ENCODE measurements at places on chromosomes 7 and 10.

DNA sequence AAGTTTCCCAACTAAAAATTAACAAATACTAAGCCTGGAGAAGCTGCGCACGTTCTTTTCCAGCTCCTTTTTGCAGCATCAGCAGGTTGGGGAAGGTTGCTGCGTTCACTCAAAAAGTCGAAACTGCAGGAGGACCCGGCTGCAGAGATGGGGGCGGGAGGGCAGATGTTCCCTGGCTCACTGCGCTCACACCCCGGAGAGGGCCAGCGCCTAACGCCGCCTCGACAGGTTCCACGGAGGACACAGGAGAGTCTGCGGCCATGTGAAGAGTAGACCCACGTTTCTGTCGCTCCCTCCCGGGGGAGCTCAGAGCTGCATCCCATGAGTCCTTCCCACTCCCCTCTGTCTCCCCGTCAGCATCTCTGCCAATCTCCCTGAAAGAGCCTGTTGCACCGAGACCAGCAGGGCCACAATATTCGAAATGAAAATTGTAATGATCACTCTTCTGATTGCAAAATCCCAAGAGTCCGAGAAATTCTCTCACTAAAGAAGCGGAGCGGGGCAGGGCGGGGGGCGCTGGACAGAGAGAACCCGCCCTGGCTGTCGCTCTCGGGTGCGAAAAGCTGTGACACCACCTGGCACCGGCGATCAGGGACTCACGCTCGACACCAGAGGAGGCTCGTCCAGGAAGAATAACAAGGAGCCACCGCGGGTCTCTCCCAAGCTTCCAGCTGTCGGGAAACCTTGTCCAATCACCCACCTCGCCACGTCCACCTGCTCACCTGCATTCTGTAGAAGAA is 131.5 kb upstream of the PFKP start:
- H3K4me1 ChIP-seq: peaks cover 5% of the 10 kb centered on the region
- H3K27me3 ChIP-seq: no peaks in the 10 kb centered on the region
- no peak for DNase-seq
- H3K36me3 ChIP-seq: no peaks in the 10 kb centered on the region
- no peak overlapping the region for H3K27ac ChIP-seq

DNA sequence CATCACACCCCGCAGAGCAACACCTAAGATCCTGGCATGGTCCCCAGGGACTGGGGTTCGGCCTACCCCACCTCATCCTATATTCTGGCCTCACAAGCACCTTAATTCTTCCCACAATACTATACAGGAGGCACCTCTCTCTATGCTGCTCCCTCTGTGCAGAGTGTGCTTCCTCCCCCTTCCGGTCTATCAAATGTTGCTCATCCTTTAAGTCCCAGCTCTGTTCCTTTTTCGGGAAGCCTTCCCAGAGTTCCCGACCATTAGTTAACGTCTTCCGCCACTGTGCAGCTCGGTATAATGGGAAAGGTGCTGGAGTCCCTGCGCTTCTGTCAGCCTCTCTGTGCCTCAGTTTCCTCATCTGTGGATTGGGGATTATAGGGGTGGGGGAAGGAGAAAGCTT is 21.8 kb downstream of the PALD1 start:
- H3K27me3 ChIP-seq: no peaks in the 10 kb centered on the region
- H3K4me1 ChIP-seq: peaks cover 12% of the 10 kb centered on the region
- no peaks in the 10 kb centered on the region for H3K36me3 ChIP-seq
- H3K27ac ChIP-seq: no peak overlapping the region

DNA sequence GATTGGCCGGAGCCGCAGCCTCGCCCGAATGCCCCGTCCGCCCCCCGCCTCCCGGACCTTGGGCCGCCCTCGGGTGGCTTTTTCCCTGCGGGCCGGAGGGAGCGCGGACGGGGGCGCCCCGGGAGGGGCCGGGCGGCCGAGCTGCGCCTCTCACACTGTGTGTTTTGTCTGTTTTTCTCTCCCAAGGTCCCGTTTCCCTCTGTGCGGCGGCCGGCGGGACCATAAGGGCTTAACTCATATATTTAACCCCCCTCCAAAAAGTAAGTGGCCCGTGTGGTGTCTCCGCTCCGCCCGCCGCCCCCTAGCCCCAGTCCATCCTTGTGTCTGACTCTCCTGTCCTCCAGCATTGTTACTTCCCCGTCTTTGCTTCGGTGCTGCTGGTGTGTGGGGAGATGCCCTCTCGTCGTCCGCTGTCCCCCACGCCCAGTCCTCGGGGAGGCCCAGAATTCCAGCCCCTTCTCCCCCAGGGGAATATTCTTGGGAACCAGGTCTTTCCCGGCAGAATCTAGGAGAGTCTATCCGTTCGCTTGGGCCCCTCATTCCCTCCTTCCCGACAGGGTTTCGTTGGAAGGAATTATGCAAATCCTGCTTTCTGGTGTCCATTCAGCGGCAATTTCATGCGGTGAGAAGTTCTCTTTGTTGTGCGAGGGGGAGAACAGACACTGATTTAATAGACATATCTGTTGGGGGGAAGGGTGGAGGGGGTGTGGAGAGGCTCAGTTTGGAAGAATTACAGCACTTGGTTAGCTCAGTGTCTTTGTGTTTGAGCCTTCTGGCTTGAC is 1.3 kb downstream of the LCOR start:
- H3K4me3 ChIP-seq: peak overlapping the region; percentile 88
- peaks cover 15% of the 10 kb centered on the region for H3K36me3 ChIP-seq
- DNase-seq: no peak
- no peaks in the 10 kb centered on the region for H3K27me3 ChIP-seq

GRCh38 chr7:156378806-156379205 is 261.8 kb upstream of the RNF32 start:
- H3K27ac ChIP-seq: no peak overlapping the region
- no peaks in the 10 kb centered on the region for H3K27me3 ChIP-seq
- DNase-seq: no peak
- no peaks in the 10 kb centered on the region for H3K4me1 ChIP-seq
- H3K36me3 ChIP-seq: no peaks in the 10 kb centered on the region

DNA sequence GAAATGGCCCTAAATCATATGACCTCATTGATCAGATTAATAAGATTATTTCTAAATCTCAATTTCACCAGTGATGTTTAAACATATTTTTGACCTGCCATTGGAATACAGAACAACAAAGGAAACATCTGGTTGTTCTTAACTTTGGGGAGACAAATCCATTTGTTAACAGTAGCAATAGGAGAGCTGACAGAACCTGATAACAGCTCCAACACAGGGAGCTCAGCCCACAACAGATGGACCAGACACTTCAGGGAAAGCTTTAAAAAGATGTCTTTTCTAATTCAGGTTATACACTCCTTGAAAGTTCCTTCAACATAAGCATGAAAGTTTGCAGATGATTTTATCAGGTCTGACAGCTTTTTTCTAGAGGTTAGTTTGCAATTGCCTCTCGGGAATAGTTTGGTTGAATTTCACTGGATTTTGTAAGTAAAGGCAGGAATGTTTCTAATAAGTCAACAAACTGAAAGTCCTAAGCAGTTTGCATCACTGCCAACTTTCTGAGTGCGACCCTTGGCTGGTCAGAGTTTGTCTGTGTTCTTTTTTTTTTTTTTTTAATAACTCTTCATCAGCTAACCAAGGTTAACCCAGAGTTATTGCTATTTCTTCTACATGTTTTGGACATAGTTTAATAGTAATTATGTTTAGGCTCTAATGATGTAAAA is 6.5 kb upstream of the MET start:
- H3K4me1 ChIP-seq: no peaks in the 10 kb centered on the region
- peak; percentile 76 for DNase-seq
- no peaks in the 10 kb centered on the region for H3K27me3 ChIP-seq
- no peaks in the 10 kb centered on the region for H3K36me3 ChIP-seq

GRCh38 chr7:151137076-151137675 is 30.3 kb downstream of the GBX1 start:
- H3K27ac ChIP-seq: no peak overlapping the region
- H3K4me1 ChIP-seq: peaks cover 2% of the 10 kb centered on the region
- no peak overlapping the region for H3K4me3 ChIP-seq
- H3K27me3 ChIP-seq: no peaks in the 10 kb centered on the region
- H3K36me3 ChIP-seq: peaks cover 16% of the 10 kb centered on the region
- no peak for DNase-seq

DNA sequence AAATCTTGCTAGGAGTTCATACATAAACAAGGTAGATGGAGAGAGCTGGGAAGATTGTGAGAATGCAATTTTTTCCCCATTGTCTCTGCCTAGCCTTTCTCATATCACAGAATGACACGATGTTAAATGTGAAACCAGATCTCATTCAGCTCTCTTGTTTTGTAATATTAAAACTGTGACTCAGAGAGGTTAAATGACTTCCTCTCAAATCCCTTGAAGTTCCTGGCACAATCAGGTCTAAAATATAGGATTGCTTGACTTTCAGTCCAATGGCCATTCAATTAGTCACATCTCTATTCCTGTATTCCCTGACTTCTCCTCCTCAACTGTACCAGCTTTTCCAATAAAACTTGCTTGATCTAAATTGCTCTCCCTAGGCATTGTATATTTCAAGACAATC is 3.1 kb downstream of the ANKRD22 start:
- peaks cover 27% of the 10 kb centered on the region for H3K4me1 ChIP-seq
- no peak overlapping the region for H3K27ac ChIP-seq
- H3K4me3 ChIP-seq: no peak overlapping the region
- no peaks in the 10 kb centered on the region for H3K36me3 ChIP-seq
- peak; percentile 49 for DNase-seq

GRCh38 chr7:6578114-6579084 is 1.1 kb downstream of the ZDHHC4 start:
- peak overlapping the region; percentile 96 for H3K27ac ChIP-seq
- H3K36me3 ChIP-seq: peaks cover 35% of the 10 kb centered on the region
- H3K27me3 ChIP-seq: no peaks in the 10 kb centered on the region
- H3K4me1 ChIP-seq: peaks cover 15% of the 10 kb centered on the region
- no peak overlapping the region for H3K4me3 ChIP-seq
- DNase-seq: no peak

- H3K27ac ChIP-seq: no peak overlapping the region
- H3K36me3 ChIP-seq: peaks cover 5% of the 10 kb centered on the region
- no peak for DNase-seq
- H3K27me3 ChIP-seq: no peaks in the 10 kb centered on the region
- no peak overlapping the region for H3K4me3 ChIP-seq
- no peaks in the 10 kb centered on the region for H3K4me1 ChIP-seq
These were observed 302.1 kb downstream of the ADK start for GRCh38 chr10:74453169-74453568.

DNA sequence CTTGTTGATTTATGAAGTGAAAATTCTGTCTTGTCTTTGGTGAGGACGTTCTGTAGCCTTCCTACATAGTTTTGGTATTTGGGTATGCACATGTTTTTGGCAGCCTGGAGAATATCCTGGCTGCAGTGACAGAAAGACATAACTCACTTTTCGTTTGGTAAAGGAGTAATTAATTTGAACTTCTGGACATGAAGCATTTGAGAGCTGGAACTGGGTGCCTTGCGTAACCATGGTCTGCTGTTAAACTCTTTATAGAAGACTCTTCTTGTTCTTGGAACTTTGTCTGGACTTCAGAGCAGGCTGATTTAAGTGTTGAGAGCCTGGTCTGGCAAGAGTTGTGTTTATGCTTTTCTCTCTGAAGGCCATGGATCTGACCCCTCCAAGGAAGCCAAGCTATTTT is 231.3 kb downstream of the LRMDA start:
- no peak overlapping the region for H3K27ac ChIP-seq
- no peak overlapping the region for H3K4me3 ChIP-seq
- H3K36me3 ChIP-seq: no peaks in the 10 kb centered on the region
- DNase-seq: no peak
- H3K4me1 ChIP-seq: peaks cover 8% of the 10 kb centered on the region
- H3K27me3 ChIP-seq: no peaks in the 10 kb centered on the region

DNA sequence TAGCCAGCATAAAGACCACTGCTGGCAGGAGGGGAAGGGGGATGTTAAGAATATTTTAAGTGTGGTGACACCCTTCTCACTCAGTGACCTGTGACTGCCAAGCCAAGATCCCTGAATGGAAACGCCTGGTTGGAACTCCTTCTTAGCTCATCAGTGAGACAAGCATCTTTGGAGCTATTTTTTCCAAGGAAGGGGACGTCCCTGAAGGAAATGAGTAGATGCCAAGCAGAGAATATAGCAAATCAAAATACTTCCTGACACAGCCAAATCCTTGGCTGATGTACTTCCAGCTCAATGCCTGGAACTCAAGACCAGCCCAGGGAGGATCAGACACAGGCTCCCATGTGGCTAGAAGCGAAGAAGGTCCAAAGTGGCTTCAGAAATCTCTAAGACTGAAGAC is 82.2 kb downstream of the SORBS1 start:
- H3K36me3 ChIP-seq: no peaks in the 10 kb centered on the region
- no peak overlapping the region for H3K4me3 ChIP-seq
- H3K27ac ChIP-seq: no peak overlapping the region
- no peaks in the 10 kb centered on the region for H3K4me1 ChIP-seq

DNA sequence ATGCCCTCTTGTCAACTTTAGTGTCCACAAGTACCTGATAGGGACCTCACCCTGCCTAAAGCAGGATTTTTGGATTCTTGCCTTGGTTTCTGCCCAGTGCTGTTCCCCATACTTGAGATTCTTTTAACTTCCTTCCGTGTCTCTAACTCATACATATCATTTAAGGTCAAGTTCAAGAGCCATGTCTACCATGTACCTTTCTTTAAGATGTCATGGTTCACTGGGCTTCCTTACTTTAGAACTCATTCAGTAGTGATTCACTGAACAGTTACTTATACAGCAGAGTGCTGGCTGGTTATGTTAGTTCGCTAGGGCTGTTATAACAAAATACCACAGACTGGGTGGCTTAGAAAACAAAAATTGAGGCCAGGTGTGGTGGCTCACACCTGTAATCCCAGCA is 5.0 kb upstream of the CFAP58 start:
- H3K4me1 ChIP-seq: peaks cover 42% of the 10 kb centered on the region
- H3K27me3 ChIP-seq: no peaks in the 10 kb centered on the region
- no peak overlapping the region for H3K27ac ChIP-seq
- no peak for DNase-seq

DNA sequence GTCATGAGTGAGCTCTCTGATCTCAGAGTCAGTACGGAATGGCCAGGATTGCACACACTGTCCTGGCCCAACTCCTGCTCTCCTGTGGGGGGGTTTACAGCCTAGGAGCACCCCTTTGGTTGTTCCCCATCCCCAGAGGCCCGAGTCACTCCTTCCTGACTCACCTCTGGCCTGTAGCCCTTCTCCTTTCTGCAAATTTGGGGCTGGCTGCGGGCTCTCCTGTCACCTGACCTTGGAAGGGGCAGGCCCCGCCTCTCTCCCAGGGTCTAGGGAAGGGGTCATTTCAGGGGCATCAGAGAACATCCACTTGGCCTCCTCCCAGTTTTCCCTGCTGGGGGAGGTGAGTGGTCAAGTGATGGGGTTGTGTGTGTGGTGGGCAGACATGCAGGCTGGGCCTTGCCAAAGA is 1.7 kb downstream of the NYAP1 start:
- no peaks in the 10 kb centered on the region for H3K36me3 ChIP-seq
- H3K4me1 ChIP-seq: peaks cover 10% of the 10 kb centered on the region
- DNase-seq: no peak
- no peaks in the 10 kb centered on the region for H3K27me3 ChIP-seq
- no peak overlapping the region for H3K4me3 ChIP-seq
- H3K27ac ChIP-seq: no peak overlapping the region

GRCh38 chr10:45453639-45454255 is 79.7 kb downstream of the ALOX5 start:
- DNase-seq: no peak
- peaks cover 18% of the 10 kb centered on the region for H3K36me3 ChIP-seq
- H3K4me1 ChIP-seq: no peaks in the 10 kb centered on the region
- no peak overlapping the region for H3K4me3 ChIP-seq

GRCh38 chr7:25716421-25716820 is 435.6 kb upstream of the NFE2L3 start:
- H3K36me3 ChIP-seq: no peaks in the 10 kb centered on the region
- H3K27me3 ChIP-seq: no peaks in the 10 kb centered on the region
- no peak overlapping the region for H3K4me3 ChIP-seq
